Articular chondrocyte of knee joint (primary cell): ENCODE measurements at places on chromosomes 11 and 22. TPM values are rescaled to one million over a fixed set of nuclear protein-coding genes. Genes with fewer than 3 reads are reported as not detected.

OR52I1 gene
- not detected in 2 replicates for total RNA-seq

MYO18B gene
- total RNA-seq, result under 0.01 and 0.22 TPM in 2 replicates

JAML gene
- total RNA-seq, result not detected in 2 replicates

OR51E2 gene
- total RNA-seq, result not detected in 2 replicates

SCN2B gene
- 3.4 and 4.1 TPM in 2 replicates for total RNA-seq

INS gene
- total RNA-seq, result not detected in 2 replicates

A4GALT gene
- total RNA-seq, result 23.9 and 31.4 TPM in 2 replicates

C11orf97 gene
- total RNA-seq, result not detected in 2 replicates

WBP2NL gene
- 0.76 and 1.2 TPM in 2 replicates for total RNA-seq

ANKK1 gene
- 0.11 TPM in 1 of 2 replicates, not detected in the other for total RNA-seq

MAML2 gene
- 18.8 and 30.6 TPM in 2 replicates for total RNA-seq

ACAT1 gene
- total RNA-seq, result 102 and 106 TPM in 2 replicates

HBE1 gene
- not detected in 2 replicates for total RNA-seq

VSIG2 gene
- total RNA-seq, result not detected in 2 replicates

KLHL35 gene
- total RNA-seq, result 1.8 and 2.7 TPM in 2 replicates

OR51B2 gene
- not detected in 2 replicates for total RNA-seq

PDE2A gene
- total RNA-seq, result 0.13 and 0.22 TPM in 2 replicates

DEPDC5 gene
- total RNA-seq, result 16.7 and 17.2 TPM in 2 replicates

C11orf86 gene
- not detected in 2 replicates for total RNA-seq

MS4A7 gene
- total RNA-seq, result not detected in 2 replicates

CASP12 gene
- total RNA-seq, result 0.22 TPM in 1 of 2 replicates, not detected in the other

B3GAT1 gene
- total RNA-seq, result not detected in 2 replicates

APOA5 gene
- total RNA-seq, result not detected in 2 replicates

MS4A3 gene
- total RNA-seq, result not detected in 2 replicates

MRPL21 gene
- 40.6 and 46.1 TPM in 2 replicates for total RNA-seq

KCNA4 gene
- total RNA-seq, result 3.9 and 5.5 TPM in 2 replicates

GNG3 gene
- total RNA-seq, result not detected in 2 replicates

MUC5AC gene
- not detected in 2 replicates for total RNA-seq

GDPD4 gene
- not detected in 2 replicates for total RNA-seq

MS4A4E gene
- total RNA-seq, result not detected in 2 replicates

FAM118B gene
- 25.2 and 28.8 TPM in 2 replicates for total RNA-seq

FAM180B gene
- 0.11 and 0.26 TPM in 2 replicates for total RNA-seq

GGTLC3 gene
- total RNA-seq, result not detected in 2 replicates

ZBTB16 gene
- total RNA-seq, result 0.22 and 1.8 TPM in 2 replicates

PTGDR2 gene
- under 0.01 and 0.11 TPM in 2 replicates for total RNA-seq

NRIP3 gene
- 10.2 and 11.1 TPM in 2 replicates for total RNA-seq

CRYAB gene
- total RNA-seq, result 93.2 and 117 TPM in 2 replicates

DUSP8 gene
- total RNA-seq, result 0.32 and 0.39 TPM in 2 replicates

CHRM4 gene
- 0.22 TPM in 1 of 2 replicates, not detected in the other for total RNA-seq

MTFP1 gene
- total RNA-seq, result 3.1 and 6.8 TPM in 2 replicates

OVCH2 gene
- total RNA-seq, result not detected in 2 replicates

VSIG10L2 gene
- 0.39 and 0.65 TPM in 2 replicates for total RNA-seq

TESMIN gene
- 0.32 and 1.3 TPM in 2 replicates for total RNA-seq

THYN1 gene
- total RNA-seq, result 46.1 and 46.6 TPM in 2 replicates

UEVLD gene
- total RNA-seq, result 29.5 and 32.9 TPM in 2 replicates

CCDC116 gene
- total RNA-seq, result 0.11 and 0.26 TPM in 2 replicates

GTSE1 gene
- total RNA-seq, result 8.4 and 8.6 TPM in 2 replicates

RELA gene
- 30.9 and 31.2 TPM in 2 replicates for total RNA-seq

CD6 gene
- not detected in 2 replicates for total RNA-seq

RCOR2 gene
- 0.65 and 0.97 TPM in 2 replicates for total RNA-seq

PIK3IP1 gene
- 20.6 and 22.0 TPM in 2 replicates for total RNA-seq

PNPLA5 gene
- total RNA-seq, result 0.13 TPM in 1 of 2 replicates, not detected in the other

AMPD3 gene
- 8.4 and 12.0 TPM in 2 replicates for total RNA-seq

GLB1L3 gene
- 0.32 and 0.65 TPM in 2 replicates for total RNA-seq
